Panc1 (cell line): ENCODE measurements at places on chromosomes 11 and 22.

DNA sequence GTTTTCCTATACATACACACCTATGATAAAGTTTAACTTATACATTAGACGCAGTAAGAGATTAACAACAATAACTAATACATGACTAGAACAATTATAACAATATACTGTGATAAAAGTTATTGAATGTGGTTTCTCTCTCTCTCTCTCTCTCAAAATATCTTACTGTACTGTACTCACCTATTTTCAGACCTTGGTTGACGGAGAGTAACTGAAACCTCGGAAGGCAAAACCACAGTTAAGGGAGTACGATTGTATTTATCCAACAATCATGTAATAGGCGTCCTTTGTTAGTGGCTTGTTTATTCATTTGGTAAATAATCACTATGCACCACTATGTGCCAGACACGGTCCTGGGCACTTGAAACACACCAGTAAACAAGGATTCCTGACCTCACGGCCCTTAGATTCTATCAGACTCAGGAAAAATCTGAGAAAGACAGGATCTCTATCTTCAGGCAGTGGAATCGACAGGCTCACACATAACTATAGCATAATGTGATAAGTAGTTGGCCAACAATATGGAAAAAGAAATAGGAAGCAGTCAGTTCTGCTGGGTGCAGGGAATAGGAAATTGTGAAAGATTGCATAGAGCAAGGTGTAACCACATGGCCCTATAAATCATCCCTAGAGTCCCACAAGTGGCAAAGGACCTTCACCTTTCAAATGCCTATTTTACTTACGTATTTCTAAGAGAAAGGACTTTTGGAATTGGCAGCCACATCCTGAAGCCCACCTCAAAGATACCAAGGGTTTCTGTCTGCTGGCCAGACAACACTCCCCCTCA is 12.0 kb downstream of the ETS1 start:
- DNase-seq: no peak

GRCh38 chr11:11860103-11860979 is 18.6 kb downstream of the USP47 start:
- DNase-seq: no peak

- no peak for DNase-seq
Measured at GRCh38 chr11:10941414-10941813, 83.6 kb upstream of the ZBED5 start.

- DNase-seq: no peak
Measured at GRCh38 chr22:20536590-20537324, 29.3 kb downstream of the MED15 start.

GRCh38 chr11:112485280-112485679 is 224.6 kb upstream of the PLET1 start:
- no peak for DNase-seq

GRCh38 chr11:23232652-23233051 is 372.4 kb upstream of the CCDC179 start:
- DNase-seq: no peak
